Upper lobe of right lung (tissue), 1 donor: ENCODE measurements at places on chromosomes 11 and 22. TPM values are rescaled to one million over a fixed set of nuclear protein-coding genes. Genes with fewer than 3 reads are reported as not detected.

GRCh38 chr11:10355257-10355661, 50.4 kb downstream of the ADM start:
- no peaks in the 10 kb centered on the region for H3K36me3 ChIP-seq
- no peaks in the 10 kb centered on the region for H3K27me3 ChIP-seq

GRCh38 chr11:133818302-133818701, 27.0 kb downstream of the SPATA19 start:
- H3K36me3 ChIP-seq, result no peaks in the 10 kb centered on the region
- no peaks in the 10 kb centered on the region for H3K27me3 ChIP-seq
- DNase-seq, result no peak
- no peak overlapping the region for H3K27ac ChIP-seq

GRCh38 chr22:27045103-27045947, 387.9 kb downstream of the MIAT start:
- H3K4me1 ChIP-seq, result no peaks in the 10 kb centered on the region
- H3K27ac ChIP-seq, result no peak overlapping the region
- H3K36me3 ChIP-seq, result no peaks in the 10 kb centered on the region
- H3K4me3 ChIP-seq, result no peak overlapping the region
- H3K27me3 ChIP-seq, result peaks cover 17% of the 10 kb centered on the region

DNA sequence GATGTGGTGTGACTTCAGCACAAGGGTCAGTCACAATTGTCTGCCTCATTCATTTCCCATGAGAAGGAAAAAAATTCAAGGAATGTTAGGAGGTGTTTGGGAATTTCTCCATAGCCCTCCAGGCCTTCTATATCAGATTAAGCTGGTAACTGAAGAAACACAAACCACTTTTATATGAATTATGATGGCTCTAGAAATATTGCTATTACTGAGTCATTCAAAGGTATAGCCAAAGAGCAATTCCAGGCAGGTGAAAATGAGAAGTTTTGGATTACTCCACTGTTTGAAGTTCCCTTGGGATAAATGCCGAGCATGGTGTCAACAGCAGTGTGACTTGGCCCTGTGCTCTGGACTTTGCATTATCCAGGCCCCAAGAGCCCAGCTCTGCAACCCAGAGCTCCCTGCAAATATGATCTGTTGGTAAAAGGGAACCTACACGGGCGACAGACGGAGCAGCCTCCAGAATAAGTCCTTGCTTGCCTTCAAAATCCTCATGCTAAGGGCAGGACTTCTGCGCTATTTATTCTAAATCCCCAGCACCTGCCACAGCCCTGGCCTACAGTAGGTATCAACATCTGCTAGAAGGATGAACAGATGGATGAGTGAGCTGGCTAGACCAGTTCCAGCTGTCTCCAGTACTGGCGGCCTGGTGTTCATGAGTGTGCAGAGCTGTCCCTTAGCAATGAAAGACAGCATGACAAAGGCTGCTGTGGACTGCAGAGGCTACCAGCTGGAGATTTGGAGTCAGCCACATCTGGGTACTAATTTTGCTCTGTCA, 67.5 kb upstream of the ZBED5 start:
- DNase-seq, result no peak
- no peak overlapping the region for H3K4me3 ChIP-seq
- no peaks in the 10 kb centered on the region for H3K36me3 ChIP-seq
- H3K27ac ChIP-seq, result no peak overlapping the region
- H3K4me1 ChIP-seq, result peaks cover 16% of the 10 kb centered on the region

- H3K4me1 ChIP-seq, result no peaks in the 10 kb centered on the region
- H3K36me3 ChIP-seq, result peaks cover 93% of the 10 kb centered on the region
- H3K4me3 ChIP-seq, result no peak overlapping the region
- no peaks in the 10 kb centered on the region for H3K27me3 ChIP-seq
These were observed 29.6 kb downstream of the CAT start for GRCh38 chr11:34468209-34468841.

GRCh38 chr11:95577716-95578460, 211.7 kb downstream of the FAM76B start:
- no peaks in the 10 kb centered on the region for H3K27me3 ChIP-seq
- H3K27ac ChIP-seq, result no peak overlapping the region

GRCh38 chr22:25650833-25651232, 86.4 kb downstream of the GRK3 start:
- H3K36me3 ChIP-seq, result no peaks in the 10 kb centered on the region
- H3K4me3 ChIP-seq, result no peak overlapping the region
- H3K27ac ChIP-seq, result no peak overlapping the region
- DNase-seq, result no peak
- no peaks in the 10 kb centered on the region for H3K27me3 ChIP-seq

Gene PLAAT5
- 3.6 TPM for total RNA-seq
